Gastroesophageal sphincter (tissue), 4 donors: ENCODE measurements at places on chromosomes 6 and 20.

DNA sequence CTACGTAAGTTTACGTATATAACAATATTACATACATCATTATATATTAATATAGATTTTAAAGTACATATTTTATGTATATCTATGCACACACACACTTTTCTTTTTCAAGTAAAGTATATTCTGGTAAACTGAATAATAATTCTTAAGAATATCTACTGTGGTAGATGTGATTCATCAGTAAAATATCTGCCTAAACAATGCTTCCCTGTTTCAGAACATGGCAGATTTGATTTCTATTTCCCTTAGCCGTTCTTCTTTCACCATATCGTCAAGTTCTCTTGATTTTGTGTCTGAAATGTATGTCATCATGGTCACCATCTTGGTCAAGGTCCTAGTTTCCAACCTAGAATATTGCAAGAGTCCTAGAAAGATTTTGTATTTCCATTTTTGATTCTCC is 195.6 kb downstream of the HDGFL1 start:
- no peak for ATAC-seq

- ATAC-seq: no peak
These were observed 124.5 kb upstream of the AHI1 start for GRCh38 chr6:135622081-135622480.

DNA sequence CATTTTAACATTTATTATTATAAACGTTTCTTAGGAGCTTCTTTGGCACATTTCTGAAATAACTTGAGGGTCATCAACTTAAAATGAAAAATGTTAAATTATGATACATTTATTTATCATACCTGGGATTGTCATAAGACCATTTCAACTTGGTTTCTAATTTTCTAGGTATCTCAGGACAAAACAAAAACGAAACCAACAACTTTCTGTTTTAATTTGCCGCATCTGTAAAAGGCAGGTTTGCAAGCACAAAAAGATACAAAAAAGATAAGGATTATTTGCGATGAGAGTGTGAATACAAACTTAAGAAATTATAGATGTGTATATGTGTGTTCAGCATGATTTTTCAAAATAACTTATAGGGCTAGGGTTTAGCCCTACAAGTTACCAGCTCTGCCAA is 395.0 kb upstream of the RUNX2 start:
- ATAC-seq: no peak

DNA sequence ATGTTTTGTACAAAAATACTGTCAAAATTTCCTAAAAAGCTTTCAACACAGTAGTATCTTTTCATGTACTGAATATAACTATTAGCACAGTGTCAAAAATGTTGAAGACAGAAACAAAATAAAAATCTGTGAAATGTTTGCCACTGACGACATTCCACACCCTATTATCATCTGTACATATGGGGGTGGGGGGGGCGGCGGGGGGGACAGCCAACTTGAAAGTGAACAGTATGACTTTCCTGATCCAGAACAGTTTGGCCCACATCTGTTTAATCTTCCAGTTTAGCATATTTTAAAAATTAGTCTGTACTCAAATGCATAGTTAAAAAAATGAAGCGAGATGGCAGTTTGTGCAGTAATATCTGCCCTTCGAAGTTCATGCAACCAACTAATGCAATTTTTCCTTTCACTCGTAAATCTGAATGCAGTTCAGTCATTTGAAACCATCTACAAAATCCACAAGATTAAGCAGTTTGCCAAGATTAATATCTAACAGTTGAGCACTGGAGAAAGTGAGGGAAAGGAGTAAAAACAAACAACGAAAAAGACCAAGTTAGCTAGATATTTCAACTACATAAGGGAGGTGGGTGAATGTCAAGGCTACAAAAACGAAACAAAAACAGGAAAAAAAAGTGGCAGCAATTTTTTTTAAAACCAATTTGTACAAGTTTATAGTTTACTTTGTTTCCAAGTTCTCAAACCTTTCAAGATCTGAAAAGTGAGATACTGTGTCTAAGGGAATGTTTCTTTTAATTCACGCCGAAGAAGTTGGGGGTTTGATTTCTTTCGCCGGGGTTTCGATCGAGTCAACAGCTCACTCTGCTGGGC is 1.9 kb downstream of the CITED2 start:
- ATAC-seq: no peak

GRCh38 chr20:3744806-3745685 is 12.6 kb downstream of the HSPA12B start:
- peak; percentile 42 for ATAC-seq

DNA sequence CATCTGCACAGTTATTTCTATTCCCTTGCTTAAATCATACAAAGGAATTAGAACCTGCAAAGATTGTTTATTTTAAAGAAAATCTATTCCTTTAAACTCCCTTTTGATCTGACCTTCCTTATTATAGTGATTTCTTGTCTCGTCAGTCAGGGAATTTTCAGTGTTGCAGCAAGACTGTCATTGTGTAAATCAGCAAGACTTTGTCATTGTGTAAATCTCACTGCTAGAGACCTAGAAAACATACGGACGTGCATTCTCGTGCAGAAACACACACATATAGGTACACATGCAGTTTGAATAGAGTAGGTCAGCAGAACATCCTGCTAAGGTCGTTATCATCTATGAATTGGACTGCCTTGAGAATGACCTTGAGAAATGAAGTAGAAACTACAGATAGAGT is 6.2 kb upstream of the SGK1 start:
- ATAC-seq: no peak

GRCh38 chr6:32867022-32867477 is 13.1 kb downstream of the PSMB9 start:
- ATAC-seq: no peak

DNA sequence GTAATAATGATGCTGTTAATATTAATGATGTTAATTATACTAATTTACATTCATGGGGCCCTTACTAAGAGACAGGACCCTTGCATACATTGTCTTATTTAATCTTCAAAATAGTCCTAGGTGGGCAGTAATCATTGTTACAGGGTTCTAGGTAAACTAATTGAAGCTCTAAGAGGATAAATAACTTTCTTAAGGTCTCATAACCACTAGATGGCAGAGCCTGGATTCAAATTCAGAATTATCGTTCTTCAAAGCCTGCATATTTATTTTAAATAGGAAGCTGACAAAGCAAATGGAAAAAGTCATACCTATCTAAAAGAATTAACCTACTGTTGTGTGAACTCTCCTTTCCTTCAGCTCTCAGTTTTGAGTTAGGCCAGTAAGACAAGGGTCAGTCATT is 23.5 kb downstream of the PTCHD4 start:
- no peak for ATAC-seq

GRCh38 chr6:119533603-119534279 is 184.2 kb upstream of the MAN1A1 start:
- peak; percentile 72 for ATAC-seq

- ATAC-seq: no peak
These were observed 57.2 kb downstream of the LYRM4 start for GRCh38 chr6:5203546-5203945.

DNA sequence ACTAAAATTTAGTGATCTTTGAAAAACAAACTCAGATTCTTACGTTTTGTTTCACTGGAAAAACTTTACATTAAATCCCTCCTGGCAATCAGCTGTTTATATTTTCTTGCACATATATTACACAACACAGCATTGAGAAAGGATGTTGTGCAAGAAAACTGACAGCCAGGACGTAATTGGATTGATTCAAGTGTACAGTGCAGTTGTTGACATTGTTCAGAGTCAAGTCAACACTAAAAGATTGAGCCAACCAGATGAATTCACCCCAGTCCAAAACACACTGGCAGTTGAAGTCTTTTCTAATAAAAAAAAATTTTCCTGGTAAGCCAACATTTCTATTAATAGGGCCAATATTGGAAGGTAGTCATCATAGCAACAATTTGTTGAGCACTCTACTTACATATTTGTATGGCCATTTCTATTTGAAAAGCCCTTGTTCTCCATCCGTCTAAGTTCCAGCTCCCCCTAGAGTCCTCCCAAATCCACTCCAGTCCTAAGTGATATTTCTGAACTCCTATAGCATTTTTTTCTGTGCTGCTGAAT is 20.9 kb upstream of the VNN1 start:
- peak; percentile 51 for ATAC-seq

- no peak for ATAC-seq
These were observed 119.6 kb upstream of the PTPRT start for GRCh38 chr20:43309266-43309665.

DNA sequence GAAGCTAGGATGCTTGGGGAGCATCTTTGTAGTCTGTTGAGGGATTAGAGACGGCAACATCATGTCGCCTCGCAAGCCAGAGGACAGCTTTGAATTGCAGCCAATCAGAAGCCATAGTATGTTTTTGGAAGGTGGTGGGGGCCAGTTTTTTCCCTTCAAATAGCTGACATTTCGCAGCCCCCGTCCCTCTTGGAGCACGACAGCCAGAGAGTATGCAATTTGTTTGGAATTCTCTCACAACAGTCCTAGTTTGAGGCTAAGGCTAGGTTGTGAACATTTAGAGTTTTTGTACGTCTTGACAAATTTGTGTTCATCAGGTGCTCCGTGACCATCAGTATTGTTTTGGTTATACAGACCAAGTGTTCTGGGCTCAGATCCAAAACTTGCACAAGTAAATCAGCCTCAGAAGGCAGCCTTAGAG is 83.3 kb downstream of the PLCB1 start:
- peak; percentile 55 for ATAC-seq
